GOT3 (cell line): ENCODE measurements at places on chromosomes 2 and 18.

- no peak for DNase-seq
These were observed 68.6 kb downstream of the PTGR3 start for GRCh38 chr18:75140296-75140695.

DNA sequence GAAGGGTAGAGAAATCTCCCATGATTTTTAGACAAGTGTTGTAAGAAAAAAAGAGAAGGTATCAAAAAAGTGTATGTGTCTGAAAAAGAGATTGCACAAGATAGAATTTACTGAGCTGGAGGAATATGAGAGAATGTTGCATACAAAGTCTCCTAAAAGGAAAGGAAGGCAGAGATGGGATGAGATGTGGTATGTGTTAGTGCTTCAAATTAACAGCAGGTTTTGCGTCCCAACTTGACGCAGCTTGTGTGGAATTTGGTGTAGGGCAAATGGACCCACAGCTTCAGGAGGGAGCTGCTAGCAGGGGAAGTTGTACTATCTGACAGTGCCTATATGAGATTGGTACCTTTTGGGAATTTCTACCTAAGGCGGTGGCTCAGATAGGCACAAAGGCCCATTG, 9.0 kb upstream of the RASGRP3 start:
- no peak for DNase-seq

GRCh38 chr2:143679617-143680016, 550.4 kb downstream of the ARHGAP15 start:
- DNase-seq, result no peak

- DNase-seq, result no peak
These were observed 76.0 kb upstream of the MEX3C start for GRCh38 chr18:51273437-51273836.

- no peak for DNase-seq
These were observed 10.2 kb downstream of the PREPL start for GRCh38 chr2:44351088-44351487.

DNA sequence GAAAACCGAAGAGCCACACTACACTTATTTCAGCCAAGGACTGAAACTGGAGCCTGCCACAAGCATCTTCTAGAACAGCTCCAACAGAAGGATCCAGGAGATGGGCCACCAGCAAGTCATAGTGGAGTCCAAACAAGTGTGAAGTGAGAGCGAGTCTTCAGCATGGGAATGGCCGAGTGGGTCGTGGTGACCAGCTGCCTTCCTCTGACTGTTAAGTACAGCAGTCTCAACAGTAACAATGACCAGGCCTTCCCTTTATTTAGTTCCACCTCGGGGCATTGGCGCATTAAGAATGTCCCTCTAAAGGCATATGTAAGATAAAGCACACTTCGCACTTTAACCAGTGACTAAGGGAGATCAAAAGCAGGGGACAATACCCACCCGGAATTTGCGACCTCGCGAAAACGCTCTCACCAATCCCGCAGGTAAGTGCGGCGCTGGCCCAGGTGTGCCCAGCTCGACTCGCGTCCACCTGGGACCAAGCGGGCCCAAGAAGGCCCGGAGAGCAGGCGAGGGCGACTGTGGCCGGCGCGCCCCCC, 1.1 kb downstream of the L3MBTL4 start:
- DNase-seq, result no peak
